ENCODE measurements at places on chromosomes 13 and 19. TPM values are rescaled to one million over a fixed set of nuclear protein-coding genes. Genes with fewer than 3 reads are reported as not detected.

GRCh38 chr19:48170817-48171347, 402 bp downstream of the ZSWIM9 start:
- DNase-seq = no peak

GRCh38 chr13:68676513-68677115, 1431.0 kb upstream of the ATXN8OS start:
- no peak for DNase-seq

DNA sequence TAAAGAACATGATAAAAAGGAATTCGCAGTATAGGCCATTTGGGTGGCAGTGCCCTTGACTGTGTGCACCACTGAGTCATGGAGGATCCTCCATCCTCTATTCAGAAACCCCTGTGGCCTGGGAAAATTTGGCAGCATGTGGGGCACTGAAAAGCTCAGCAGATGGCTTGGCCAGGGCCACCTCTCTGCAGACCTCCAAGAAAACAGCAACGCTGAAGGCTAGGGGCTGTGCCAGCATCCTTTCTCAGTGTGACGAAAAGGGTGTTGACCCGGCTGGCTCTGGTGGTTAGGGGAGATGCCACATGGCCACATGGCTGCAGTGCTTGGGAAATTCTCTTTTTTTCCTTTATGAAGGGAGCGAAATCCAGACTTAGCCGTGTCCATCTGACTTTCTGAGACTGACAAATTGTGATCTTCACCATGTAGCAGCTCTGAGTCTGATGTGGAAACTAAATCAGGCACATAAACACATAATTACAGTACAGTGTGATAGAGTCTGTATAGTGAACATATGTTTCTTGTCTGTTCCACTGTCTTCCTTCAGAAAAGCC, 178.0 kb downstream of the KCTD12 start:
- DNase-seq = no peak

DNA sequence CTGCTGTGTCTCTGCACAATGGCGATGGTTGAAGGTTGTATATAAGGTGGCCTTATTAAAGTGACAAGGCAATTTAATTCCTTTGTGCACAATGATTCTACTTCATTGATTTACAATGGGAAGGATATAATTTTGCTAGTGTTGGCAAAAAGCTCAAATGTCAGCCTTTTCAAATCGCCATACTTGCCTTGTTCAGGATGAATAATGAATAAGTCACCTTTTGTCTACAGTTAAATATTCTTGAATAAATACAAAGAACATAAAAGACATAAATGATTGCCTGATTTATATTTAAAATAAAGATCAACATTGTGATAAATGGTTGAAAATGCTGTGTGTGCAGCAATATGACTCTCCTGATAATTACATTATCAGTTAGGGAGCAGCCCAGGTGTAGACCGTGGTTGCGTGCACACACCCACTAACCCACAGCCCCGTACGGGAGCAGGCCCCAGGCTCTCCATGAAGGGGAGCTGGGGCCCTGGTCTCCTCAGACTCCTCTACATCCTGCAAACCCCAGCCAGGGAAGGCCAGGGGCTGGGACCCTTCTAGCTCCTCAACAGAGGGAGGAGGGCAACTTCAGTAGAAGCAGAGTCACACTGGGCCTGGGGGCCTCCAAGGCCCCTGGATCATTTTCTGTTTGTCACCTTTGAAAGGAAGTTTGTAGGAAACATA, 64.9 kb downstream of the TEX29 start:
- DNase-seq = no peak

DNA sequence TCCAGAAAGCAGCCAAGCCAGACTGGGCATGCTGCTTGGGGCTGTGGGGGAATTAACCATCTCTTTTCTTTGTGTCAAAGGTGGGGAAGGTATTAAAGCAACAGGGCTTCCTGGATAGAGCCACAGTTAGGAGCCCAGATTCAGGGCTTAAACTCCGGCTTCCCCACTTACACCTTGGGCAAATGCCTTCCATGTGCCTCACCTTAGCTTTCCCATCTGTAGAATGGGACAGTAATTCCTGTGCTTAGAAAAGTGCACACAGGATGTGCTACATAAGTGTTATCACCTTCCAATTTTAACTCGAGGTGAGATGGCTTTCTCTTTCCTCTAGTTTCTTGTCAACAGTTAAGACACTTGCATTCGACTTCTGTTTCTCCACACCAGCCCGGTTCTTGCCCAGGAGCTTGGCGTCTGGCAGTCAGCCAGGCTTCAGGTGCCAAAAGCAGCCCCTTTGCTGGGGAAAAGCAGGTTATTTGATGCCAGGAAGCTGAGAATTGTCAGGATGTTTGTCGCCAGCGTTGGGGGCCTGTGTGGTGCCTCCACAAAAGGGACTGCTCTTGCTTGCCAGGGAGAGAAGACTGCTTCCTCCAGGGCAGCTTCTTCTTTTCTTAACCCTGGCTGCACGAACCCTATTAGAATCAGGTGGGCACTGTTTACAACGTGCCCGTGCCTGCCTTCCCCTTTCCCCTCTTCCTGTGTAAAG, 79.2 kb downstream of the SIPA1L3 start:
- no peak for DNase-seq

DNA sequence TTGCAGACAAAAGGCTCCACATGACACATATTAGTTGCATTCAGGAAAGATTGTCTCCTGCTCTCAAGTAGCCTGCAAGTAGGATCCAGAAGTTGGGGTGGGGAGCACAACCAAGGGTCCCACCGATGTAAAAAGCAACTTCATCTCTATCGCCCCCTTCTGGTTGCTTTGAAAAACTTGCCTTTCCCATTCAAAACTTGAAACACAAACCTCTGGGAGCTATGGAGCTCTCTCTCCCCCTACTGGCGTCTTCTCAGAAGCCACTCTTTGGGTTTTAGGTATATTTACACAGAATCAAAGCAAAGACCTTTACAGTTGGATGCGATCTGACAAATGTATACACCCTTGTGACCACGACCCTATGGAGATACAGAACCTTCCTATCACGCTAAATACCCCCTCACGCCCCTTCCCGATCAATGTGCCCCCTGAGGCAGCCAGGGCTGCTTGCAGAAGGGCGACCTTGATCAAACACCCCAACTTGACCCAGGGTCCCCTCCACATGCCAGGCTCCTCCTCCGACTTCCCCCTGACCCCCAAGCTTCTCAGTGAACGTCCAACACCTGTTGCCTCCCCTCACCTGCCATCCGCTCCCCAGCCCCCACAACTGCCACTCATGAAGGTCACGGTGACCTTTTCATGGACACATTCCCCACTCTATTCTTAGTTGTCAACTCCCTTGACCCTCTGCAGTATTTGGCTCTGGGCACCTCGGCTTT, 10.1 kb downstream of the NOSIP start:
- no peak for DNase-seq

- no peak for DNase-seq
These were observed 15.3 kb downstream of the TMEM38A start for GRCh38 chr19:16676101-16676798.

DNA sequence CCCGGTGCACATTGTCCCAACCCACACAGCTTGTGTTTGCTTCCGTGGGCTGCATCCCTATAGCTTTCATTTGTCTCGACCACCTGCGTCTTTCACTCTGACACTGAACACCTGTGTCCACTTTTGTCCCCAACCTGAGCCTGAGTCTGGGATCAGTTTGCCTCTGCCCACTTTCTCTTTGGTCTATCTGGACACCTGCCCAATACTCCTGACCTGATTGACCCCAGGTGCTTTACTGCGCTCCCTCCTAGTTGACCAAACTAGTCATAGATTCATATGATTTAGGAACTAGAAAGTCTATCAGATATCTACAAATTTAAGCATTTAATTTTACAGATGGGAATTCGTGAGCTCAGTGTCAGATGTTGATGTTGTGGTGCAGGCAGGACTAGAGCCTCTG, 209.9 kb downstream of the DCT start:
- DNase-seq = no peak

GRCh38 chr19:50858886-50859285, 4.2 kb downstream of the KLK3 start:
- no peak for DNase-seq

DNA sequence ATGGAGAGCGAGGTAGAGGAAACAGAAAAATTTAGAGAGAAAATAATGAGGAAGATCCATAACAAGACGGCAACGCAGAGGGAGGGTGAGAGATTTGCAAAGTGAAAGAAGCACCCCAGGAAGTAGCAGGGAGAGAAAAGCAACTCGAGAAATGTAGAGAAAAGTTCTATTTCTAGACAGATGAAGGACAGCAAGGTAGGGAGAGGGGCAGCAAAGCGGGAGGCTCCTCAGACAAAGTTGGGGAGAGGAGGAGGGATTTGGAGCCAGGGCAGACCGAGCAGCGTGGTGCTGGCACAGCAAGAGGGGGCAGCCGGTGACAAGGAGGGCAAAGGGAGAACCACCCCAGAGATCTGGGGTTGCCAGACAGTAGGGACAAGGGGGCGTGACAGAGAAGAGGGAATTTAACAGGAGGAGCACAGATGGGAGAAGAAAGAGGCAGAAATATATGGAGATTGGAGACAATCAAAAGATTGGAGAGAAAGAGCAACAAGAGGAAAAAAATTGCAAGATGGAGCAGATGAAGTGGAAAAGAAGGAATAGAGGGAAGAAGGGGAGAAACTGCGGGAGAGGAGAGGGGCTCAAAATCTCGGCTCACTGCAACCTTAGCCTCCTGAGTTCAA, 989 bp downstream of the ZNF766 start:
- no peak for DNase-seq

DNA sequence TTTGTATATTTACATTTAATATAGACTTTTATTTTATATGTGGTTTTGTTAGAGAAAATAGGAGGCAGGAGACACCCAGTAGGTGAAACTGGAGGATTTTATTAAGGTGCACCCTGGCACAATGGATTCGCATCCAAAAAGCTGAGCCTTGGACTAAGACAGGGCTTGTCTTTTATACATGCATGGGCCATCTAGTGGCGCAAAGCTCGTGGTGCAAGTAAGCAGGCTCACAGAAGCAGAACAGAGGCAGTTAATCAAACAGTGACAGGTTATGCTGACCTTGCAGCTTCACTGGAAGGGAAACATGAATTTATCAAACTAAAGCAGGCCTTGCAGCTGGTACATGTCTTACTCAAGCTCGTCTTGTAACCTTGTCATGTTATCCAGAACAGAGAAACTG, 58.8 kb upstream of the ZNF681 start:
- no peak for DNase-seq

- no peak for DNase-seq
These were observed 261.7 kb downstream of the ITGBL1 start for GRCh38 chr13:101714195-101714594.

DNA sequence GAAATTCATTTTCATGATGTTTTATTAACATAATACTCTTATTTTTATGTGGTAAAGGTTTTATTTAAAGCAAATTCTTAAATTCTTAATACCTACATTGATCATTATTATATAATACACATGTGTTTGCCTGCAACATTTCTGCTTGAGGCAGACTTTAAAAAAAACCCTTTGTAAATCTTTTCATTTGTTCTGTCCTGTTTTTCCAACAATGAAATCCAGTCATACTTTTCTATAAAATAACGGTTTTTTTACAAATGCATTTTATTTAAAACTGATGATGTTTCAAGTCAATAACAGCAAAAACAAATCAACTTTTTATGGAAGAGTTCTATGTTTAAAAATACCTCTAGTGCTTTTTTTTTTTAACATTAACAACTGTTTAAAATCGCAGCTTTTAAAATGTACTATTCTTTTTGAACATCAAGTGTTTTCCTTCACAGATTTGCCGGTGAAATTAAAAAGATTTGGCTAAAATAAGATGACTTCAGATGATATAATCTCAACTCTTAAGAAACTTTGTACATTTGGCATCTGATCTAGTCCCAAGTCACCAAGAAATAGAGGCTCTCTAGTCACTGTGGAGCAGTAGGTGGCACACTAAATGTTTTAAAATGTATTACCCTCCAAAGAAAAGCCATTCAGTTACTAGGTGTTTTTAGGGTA, 5.1 kb downstream of the POU4F1 start:
- DNase-seq = no peak

DNA sequence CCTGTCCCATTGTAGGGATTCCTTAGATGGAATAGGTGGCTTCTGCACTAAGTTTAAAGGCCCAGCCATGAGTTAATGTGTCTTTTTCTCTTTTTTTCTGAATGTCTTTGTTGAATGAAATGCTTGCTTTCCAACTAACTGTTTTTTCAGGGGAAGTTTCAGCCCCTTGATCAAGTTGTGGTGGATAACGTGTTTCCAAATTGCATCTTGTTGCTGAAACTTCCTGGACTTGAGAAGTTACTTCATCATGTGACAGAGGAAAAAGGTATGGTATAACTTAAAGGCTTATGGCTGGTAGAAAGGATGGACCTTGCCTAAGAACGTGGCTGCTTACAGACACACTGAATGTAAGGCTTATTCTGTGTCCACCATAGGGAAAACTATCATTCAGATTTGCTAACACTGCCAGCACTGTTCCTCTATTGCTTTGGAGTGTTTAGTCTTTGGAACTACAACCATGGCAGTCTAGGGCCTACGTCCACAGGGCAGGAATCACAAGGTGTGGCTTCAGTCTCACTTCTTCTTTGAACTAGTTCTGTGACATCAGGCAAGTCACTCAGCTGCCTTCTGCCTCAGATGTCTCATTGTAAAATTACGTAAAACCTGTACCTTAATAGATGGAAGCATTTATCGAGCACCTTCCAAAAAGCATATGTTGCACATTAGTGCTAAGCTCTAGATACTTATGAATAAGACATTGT, 25.3 kb downstream of the RNASEH2B start:
- DNase-seq = no peak

GRCh38 chr13:52405369-52405766, 604 bp downstream of the THSD1 start:
- DNase-seq = no peak

DNA sequence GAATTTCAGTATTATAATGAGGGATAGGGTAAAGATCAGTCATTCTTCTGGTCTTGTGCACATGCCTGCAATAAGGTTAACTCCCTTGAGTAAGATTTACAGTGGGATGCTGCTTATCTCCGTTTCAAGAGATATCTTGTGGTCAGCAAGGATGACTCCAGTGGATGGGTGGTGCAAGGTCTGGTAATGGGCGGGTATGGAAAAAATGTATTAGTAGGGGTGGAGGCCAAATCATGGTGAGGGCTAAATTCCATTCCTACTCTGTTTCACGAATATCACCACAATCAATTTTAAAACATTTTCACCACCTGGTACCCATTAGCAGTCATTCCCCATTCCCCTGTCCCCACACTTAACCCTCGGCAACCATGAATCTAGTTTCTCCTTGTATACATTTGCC, 40.6 kb downstream of the CCDC122 start:
- no peak for DNase-seq

GRCh38 chr19:18289471-18290301, 8.3 kb upstream of the JUND start:
- no peak for DNase-seq

GRCh38 chr13:106804991-106805390, 237.1 kb upstream of the ARGLU1 start:
- no peak for DNase-seq

Gene PSG11
- not detected for total RNA-seq

Gene CCNA1
- 0.27 TPM for total RNA-seq

Gene TMEM147
- 86.3 TPM for total RNA-seq

Gene ENOX1
- 6.1 TPM for total RNA-seq

Gene SHKBP1
- total RNA-seq = 47.8 TPM
